ENCODE measurements at places on chromosomes 1 and 21. TPM values are rescaled to one million over a fixed set of nuclear protein-coding genes. Genes with fewer than 3 reads are reported as not detected.
A peak's percentile ranks its signal among the peaks of the same experiment; 100 is the strongest.

GRCh38 chr1:209156991-209157390 lies 426.5 kb upstream of the CAMK1G start:
- DNase-seq = no peak

- no peak for DNase-seq
Measured at GRCh38 chr1:178461701-178462100, 35.1 kb downstream of the CLEC20A start.

S100A4 gene
- total RNA-seq = 161 TPM

ETV3L gene
- total RNA-seq = not detected

DNA sequence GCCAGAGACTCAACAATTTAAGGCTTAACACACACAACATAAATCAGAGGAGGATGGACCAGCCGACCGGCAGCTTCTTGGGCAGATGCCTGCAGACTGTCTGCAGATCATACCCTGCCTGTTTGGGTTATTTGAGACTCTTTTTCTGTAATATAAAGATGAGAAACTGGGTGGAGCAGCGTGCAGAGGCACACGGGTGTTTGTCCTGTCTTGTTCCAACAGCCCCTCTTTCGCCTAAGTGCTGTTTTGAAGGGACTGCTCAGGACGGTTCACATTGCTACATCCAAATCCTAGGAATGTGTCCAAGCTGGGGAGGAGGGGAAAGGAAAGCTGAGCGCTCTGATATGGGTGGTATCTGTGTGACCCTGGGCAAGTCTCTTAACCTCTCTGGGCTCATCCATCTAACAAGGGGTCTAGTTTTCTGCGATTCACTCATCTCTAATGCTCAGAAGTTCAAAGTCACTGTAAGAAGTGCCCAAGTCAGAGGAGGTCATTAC lies 149.9 kb downstream of the CLIC6 start:
- no peak for DNase-seq

DNA sequence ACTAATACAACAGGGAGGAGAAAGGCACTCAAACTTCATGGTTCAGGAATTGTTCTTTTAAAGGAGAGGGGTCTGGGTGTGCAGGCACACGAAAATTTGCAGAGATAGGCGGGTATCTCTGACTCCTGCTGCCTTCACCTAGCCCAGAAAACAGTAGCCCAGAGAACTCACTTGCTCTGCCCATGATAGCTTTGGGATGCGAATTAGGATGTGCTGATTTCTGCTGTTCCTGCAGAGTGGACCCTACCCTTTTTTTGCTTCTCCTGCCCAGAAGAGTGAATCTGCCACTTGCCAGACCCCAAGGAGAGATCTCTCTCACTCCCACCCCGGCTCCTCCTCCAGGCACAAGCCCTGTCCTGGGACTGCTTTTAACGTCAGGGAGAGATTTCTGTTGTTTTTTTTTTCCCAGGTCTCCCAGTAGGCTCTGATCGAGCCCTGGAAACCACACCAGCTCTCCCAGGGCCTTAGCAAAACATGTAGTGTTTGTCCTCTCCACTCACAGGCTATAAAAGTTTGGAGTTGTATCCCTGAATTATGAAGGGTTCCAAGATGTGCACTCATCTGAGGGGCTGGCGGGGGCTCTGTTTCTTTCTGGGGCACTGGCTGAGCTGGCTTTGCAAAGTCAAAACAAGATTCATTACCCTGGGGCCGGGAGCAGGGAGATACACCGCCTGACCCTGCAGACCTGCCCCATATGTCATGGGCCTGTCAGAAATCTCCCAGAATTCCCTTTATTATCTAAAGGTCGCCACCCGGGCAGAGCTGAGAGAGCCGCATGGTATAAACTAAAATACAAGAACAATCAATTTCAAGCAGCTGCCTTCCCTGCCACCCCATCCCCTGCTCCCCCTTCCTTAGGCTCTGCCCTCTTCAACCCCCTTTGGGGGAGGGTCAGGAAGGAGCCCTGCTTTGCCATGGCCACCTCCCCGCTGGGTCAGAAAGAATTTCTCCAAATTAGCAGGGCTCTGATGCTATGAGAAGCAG lies 17.9 kb downstream of the PLXNA2 start:
- DNase-seq = no peak

DNA sequence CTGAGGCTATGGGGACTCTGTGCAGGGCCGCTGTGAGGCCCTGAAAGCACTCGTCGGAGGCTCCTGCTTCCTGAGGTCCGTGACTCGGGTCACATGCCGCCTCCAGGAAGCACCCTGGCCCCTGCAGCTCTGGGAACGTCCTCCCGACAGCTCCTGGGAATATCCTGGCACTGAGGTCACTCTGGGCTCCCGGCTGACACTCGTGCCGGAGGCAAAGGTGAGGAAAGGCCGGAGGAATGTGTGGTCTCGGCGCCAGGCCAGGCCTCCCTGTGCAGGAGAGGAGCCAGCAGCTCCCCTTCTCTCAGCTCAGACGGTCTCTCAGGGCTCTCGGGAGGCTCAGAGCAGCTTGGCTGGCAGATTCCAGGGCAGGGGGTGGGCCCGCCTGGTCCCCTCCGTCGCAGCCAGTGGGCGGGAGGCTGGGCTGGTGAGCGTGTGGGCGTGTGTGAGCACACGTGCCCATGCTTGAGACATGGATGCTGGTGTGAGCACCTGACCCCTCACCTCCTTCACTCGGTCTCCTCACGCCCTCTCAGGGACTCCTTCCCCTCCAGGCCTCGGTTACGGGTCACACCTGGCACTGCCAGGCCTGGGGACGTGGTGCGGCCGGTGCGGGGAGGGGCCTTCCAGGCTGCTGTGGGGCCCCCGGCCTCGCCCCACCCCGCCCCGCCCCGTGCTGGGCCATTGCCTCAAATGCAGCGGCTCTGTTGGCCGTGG lies 5.5 kb upstream of the RNF223 start:
- peak; percentile 83 for DNase-seq

- no peak for DNase-seq
Measured at GRCh38 chr1:4838231-4838630, 183.8 kb downstream of the AJAP1 start.

DNA sequence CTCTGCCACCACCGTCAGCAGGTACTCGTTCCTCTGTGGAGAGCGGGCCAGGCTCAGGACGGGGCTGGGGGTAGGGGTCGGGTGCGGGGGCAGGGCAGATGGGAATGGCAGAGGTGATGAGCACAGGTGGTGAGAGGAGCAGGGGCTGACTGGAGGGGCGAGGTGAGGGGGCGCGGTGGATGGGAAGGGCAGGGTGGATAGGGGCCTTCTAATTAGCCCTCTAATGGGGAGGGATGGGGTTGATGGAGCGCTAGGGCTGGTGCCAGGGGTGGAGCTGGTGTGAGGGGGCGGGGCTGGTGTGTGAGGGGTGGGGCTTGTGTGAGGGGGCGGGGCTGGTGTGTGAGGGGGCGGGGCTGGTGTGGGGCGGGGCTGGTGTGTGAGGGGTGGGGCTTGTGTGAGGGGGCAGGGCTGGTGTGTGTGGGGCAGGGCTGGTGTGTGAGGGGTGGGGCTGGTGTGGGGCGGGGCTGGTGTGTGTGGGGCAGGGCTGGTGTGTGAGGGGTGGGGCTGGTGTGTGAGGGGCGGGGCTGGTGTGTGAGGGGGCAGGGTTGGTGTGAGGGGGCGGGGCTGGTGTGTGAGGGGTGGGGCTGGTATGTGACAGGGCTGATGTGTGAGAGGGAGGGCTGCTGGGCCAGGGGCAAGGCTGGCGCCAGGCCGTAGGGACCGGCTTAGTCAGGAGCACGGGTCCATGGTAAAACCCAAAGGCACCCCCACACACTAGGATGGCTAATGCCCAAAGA lies 5.9 kb downstream of the KRTAP10-1 start:
- DNase-seq = no peak

- DNase-seq = no peak
Measured at GRCh38 chr1:95703046-95703445, 469.0 kb downstream of the RWDD3 start.

DNA sequence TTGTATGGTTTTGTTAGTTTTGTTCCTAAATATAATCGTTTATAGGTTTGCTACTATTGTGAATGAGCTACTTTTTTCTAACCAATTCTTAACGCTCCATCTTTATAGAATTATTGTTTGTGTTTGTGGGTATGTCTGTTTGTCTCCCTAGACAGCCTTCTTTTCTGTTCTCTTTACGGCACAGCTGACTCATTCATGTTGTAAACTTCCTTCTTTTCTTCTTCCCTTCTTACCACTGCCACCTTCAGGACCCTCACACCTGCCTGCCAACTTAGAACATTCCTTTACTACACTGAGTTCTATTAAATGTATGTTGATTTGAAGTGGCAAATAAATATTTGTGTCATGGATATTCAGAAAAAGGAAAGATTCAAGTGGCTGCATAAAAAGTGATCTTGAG lies 29.1 kb downstream of the AK5 start:
- no peak for DNase-seq

ADCY10 gene
- 0.40 TPM for total RNA-seq

GRCh38 chr1:51453010-51453409 lies 66.1 kb downstream of the EPS15 start:
- no peak for DNase-seq

SLAMF9 gene
- total RNA-seq = 0.89 TPM

- DNase-seq = no peak
Measured at GRCh38 chr1:85118751-85119150, 70.5 kb upstream of the MCOLN3 start.

KRTAP10-3 gene
- total RNA-seq = not detected

DNA sequence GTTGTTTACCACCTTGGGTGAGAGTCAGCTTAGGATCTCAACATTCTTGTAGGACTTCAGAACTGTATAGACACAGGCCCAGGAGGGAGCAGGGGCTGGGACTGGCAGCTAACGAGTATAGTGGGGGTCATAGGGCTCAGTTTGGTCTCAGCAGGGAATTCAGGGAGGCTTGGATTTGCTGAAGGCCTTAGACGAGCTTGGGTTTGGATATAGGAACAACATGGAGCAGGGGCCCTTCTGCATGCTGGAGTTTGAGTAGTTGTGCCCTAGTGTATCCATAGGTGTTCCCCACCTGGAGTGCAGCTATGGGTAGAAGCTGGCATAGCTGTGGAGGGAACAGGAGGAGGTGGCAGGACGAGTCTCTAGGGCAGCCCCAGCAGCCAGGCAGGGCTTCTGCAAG lies 63.4 kb upstream of the MAP1LC3C start:
- no peak for DNase-seq

DNA sequence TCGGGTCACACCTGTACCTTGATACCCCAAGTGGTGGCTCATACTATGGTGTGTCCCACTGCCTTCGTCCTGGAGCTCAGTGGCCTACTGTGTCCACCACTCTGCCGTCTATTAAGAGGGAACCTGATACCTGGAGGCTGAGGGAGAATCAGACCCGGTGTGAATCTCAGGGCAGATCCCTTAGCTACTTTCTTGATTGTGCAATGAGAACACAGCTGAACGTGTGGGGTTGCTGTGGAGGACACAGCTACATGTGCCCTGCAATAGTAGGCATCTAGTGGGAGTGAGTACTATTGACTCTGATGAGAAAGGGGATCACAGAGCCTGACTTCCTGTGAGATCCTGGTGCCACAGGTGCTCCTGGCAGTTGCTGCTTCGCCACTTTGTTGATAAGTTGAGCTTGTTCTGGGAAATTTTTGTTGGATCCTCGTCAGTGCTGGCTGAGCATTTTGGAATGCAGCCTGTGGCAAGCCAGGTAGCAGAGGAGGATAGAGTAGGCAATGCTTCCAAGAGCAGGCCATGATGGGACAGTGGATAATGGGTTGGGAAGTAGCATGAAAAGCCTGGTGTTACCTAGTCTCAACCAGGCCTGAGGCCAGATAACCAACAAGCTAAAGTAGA lies 28.2 kb upstream of the MPZL1 start:
- DNase-seq = no peak

DNA sequence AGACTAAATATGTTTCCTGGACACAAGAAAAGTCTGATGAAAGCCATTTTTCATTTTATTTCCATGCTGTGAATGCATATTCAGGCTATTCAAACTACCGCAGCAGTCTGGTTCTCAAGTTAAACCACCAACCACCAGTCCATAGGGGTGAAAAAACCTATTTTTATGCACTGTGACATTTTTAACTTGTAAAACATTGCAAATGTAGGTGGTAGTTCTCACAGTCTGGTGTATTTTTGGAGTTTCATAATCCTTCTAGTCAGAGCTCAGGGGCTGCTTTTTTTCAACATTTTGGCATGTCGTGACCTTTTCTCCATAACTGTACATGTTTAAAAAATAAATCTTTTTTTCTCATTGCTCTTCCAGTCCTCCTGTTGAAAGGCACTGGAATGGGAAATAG lies 907.6 kb upstream of the ADGRL2 start:
- no peak for DNase-seq

- no peak for DNase-seq
Measured at GRCh38 chr1:51316846-51317120, 13.6 kb downstream of the TTC39A start.

SYT2 gene
- total RNA-seq = 0.14 TPM

- DNase-seq = no peak
Measured at GRCh38 chr1:219498666-219499065, 114.2 kb downstream of the ZC3H11B start.

GRCh38 chr1:197958438-197959305 lies 41.5 kb downstream of the LHX9 start:
- no peak for DNase-seq

DNA sequence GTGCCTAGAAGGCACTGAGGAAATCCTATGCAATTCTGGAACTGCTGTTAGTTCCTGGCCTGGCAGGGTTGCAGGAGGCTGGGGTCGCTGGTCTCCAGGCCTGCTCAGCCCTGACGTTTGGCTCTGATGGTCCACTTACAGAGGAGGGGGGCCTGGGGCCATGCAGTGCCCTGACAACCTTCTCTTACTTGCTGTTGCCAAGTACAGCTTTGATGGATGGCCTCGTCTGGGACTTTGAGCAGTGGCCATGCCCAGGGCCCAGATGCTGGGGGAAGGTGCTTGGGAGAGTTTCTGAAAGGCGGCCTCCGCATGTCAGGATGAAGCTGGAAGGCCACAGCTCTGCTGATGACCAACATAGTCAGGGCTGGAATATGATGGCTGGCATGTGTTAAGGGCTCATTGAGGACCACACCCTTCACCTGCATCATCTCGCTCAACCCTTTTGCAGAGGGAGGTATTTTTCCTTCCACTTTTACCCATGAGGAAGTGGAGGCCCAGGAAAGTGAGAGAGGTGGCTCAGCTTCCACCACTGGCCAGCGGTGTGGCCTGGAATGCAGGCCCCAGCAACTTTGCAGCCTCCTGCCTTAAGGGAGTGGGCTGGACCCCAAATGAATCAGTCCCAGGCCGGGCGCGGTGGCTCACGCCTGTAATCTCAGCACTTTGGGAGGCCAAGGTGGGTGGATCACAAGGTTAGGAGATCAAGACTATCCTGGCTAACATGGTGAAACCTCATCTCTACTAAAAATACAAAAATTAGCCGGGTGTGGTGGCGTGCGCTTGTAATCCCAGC lies 34.7 kb upstream of the LRRC3 start:
- peak; percentile 39 for DNase-seq

GRCh38 chr1:151373196-151373595 lies 691 bp upstream of the SELENBP1 start:
- no peak for DNase-seq

CLDN17 gene
- total RNA-seq = not detected

NID1 gene
- 61.8 TPM for total RNA-seq

GRCh38 chr1:222642468-222642867 lies 24.6 kb downstream of the MIA3 start:
- DNase-seq = no peak

- peak; percentile 20 for DNase-seq
Measured at GRCh38 chr1:3026581-3027391, 5.5 kb downstream of the ACTRT2 start.

Measured in spleen (tissue), 13 donors.